ENCODE measurements at places on chromosomes 6 and 20.

- DNase-seq = no peak
Observed at GRCh38 chr20:24131684-24132083, 143.1 kb upstream of the GGTLC1 start.

GRCh38 chr6:24223115-24223919 is 97.3 kb downstream of the NRSN1 start:
- DNase-seq = no peak

DNA sequence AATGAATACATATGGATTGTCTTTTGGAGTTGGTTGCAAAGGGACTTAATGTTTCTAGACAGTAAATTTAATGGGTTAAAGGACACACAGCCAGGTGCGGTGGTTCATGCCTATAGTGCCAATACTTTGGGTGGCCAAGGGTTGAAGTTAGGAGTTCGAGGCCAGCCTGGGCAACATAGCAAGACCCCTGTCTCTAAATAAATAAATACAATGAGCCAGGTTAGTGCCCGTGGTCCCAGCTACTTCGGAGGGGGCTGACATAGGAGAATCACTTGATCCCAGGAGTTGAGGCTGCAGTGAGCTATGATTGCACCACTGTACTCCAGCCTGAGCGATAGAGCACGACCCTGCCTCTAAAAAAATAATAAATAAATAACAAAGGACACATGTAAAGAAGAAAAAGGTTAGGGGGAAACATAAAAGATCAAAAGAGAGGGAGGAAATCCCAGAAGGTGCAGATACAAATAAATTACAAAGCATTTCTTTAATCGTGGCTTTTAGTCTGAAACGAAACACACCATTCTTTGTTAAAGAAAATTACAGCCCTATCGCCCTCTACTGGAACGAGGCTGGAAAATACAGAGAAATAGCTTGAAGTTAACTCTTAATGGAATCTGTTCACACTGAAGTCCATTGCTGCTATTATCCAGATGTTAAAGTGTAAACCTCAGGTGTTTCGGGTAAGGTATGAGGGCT is 42.6 kb upstream of the SCML4 start:
- DNase-seq = no peak

GRCh38 chr6:53852805-53853204 is 58.0 kb downstream of the LRRC1 start:
- DNase-seq = no peak

- DNase-seq = no peak
Observed at GRCh38 chr6:148508401-148509041, 165.9 kb downstream of the SASH1 start.

DNA sequence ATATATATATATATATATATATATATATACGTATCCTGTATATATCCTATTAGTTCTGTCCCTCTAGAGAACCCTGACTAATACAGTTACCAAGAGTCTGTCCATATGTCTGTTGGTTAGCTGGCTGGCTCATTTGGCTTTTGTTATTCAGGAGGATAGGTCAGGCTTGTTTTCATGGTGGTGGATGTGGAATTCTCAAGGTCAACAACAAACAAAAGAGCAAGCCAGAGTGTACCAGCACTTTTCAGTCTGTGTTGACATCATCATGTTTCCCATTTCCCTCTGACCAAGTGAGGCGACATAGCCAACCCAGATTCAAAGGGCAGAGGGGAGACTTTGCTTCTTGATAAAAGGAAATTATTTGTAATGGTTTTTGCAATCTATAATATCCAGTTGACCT is 88.5 kb upstream of the PTCHD4 start:
- no peak for DNase-seq

- no peak for DNase-seq
Observed at GRCh38 chr6:147077251-147077650, 127.0 kb upstream of the STXBP5 start.

DNA sequence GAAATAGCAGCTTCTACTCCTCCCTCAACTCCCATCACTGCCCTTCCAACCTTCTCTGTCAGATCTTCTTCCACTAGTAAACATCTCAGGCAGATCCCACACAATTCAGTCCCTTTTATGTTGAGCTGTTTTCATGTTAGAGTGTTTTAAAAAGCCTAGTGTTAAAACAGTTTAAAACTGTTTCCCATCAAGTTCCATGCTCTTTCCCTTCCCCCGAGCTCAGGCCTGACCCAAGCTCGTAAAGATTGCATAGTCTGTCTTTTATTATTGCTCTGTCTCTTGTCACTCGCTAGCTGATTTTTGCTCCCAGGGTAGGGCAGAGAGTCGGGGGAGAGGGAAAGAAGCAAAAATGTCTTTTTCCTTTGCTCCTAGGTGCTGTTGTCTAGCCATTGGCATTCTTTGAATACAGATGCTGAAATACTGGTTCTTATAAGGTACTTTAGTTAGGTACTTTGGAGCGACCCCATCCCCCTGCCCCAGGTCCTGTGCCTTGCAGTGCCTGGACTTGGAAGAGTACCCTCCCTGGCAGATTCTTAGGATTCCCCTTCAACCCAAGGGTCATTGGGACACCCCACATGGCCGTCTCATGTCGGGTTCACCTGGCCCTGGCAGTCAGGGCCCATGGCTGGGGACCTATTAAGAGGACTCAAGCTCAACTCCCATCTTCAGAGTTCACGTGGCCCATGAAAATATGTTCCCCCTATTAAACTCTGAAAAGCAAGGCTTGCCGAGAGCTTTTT is 101.2 kb upstream of the ARMC2 start:
- DNase-seq = no peak

DNA sequence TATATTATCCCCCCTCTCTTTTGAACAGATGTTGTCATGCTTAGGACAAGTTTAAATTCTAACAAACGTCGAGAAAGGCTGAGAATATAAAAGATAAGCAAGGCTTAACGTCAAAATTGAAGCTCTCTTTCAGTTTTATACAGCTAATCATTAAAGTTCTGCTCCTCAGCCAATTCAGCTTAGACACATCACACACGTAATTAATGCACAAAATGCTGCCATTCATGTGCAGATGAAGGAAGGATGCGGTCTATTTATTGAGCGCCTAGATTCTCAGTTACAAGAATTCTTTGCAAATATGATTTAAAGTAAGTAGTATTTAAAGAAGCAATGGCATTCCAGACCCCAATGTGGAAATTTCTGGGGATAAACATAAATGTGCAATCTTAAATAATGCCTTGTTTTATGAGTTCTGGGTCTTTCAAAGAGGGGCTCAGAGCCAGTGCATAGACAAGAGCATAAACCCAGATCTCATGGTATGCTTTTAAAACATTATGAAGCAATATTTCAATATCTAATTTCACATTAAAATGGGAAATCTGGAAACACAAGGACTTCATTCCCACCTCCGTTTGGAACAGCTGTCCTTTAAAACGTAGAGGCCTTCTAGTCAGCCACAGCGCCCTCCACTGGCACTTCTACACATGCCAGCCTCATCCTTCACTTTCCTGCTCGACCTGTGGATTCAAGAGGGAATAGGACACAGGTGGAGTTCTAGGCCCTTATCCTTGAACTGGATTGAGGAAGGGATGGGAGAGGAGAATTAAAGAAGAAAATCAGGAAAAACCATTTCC is 85.8 kb downstream of the LYRM4 start:
- no peak for DNase-seq

- DNase-seq = no peak
Observed at GRCh38 chr20:52493171-52493721, 301.7 kb upstream of the ZFP64 start.

DNA sequence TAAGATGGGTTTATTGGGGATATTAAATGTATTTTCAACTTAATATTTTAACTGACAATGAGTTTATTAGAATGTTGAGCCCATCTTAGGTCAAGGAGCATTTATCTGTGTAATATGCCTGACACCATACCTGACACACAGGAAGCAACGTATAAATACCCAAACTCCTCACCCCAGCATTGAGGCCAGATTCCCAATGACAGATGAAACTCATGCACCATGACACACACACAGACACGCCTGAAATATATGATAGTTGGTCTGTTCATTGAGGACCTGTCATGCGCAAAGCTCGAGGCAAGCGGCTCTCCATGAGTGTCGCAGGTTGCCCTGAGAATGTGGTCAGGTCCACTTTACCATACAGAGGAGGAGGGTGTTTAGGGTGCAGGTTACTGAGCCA is 64.1 kb downstream of the GFOD1 start:
- no peak for DNase-seq

DNA sequence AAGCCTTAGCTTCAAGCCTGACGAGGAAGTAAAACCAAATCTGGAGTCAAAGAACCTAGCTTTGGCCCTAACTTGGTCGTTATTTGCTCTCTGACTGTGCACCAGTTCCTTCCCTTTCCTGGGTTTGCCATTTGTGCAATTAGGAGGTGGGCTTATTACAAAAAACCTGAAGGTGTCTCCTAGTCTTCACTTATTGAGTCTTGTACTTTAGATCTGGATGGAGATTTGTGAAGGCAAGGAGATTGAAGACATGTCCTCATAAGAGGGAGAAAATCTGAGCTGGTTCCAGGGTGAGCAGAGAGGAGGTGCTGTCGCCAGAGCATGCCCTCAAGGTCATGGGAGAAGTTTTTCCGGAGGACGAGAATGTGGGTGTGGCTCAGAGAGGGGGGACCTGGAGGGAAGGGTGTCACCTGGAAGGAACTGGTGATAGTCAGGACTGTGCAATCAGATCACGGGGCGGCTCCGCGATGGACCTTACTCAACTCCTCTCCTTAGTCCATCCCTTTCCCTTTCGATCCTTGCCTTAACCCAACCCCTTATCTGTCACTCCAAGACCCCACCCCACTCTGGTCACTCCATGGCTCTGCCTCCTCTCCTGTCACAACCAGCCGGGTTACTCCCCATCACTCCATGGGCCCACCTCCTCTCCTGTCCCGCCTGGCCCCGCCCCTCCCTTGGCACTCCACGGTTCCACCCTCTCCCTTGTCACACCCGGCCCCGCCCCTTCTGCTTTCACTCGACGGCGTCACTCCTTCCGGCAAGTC is 588 bp upstream of the ACSS2 start:
- peak; percentile 83 for DNase-seq

GRCh38 chr20:56002908-56003800 is 2.2 kb downstream of the CBLN4 start:
- no peak for DNase-seq

DNA sequence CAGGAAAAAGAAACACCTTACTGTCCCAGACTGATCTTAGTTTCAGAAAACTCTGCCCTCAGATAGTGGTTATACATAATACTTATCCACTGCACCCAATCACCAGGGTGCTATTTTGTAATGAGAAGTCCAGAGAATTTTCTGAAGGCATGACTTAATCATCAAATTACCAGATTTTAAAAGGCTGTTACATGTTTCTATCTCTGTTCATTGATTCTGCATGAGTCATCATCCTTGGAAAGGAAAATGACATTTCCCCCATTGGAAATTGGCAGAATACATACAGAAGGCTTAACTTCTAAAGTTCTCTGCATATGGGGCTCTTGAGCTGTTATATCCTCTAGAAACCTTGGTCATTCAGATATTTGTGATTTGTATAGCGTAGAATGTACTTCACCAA is 587.9 kb upstream of the FLRT3 start:
- DNase-seq = no peak

DNA sequence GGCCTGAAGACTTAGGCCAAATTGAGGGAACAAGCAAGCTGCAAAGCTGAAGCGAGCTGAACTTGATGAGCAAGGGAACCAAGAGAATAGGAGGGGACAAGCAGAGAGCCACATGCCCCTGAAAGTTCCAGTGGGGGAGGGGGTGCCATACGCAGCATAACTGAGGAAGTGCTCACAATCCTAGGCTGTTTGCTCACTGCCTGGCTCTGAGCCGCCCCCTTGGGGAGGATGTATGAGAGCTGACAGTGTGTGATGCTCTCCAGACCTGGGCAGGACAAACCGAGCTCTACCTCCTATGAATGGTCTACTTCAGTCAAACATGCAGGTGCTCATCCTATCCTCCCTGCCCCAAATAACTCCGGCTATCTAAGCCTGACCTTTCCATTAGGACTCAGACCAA is 52.1 kb downstream of the FAXC start:
- no peak for DNase-seq

GRCh38 chr6:155224618-155225017 is 39.2 kb upstream of the CLDN20 start:
- no peak for DNase-seq

DNA sequence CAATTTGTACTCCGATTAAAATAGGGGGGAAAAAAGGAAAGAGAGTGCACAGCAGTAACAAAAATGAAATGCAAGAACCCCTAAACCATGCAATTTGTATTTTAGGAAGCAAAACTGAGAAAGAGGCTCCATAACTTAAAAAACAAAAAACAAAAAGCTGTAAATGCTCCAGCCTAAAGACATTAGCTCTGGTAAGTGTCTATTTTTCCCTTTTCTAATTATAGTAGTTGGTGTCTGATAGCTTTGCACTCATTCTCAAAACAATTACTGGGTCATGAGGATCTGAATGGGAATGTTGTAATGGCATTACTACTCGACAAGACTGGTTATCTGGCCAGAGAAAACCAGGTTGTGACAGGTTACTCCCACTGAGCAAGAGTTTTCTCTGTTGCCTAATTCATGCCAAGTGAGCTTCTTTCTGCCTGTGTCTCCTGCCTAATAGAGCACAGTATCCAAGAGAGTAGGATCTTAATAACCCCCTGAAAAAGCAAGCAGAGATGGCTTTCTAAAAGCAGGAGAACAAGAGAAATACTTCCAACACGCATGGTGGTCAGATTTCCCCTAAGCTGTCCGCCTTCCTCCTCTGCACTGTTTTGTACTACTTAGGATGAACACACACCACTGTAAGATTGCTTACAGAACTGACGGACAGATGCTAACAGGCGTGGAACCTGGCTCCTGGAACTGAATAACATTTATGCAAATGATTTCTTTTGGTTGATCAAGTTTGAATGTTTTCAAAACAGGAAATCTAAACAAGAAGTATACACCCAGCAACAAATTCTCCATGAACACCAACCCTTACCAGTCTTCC is 86.4 kb downstream of the FKBP5 start:
- DNase-seq = no peak

DNA sequence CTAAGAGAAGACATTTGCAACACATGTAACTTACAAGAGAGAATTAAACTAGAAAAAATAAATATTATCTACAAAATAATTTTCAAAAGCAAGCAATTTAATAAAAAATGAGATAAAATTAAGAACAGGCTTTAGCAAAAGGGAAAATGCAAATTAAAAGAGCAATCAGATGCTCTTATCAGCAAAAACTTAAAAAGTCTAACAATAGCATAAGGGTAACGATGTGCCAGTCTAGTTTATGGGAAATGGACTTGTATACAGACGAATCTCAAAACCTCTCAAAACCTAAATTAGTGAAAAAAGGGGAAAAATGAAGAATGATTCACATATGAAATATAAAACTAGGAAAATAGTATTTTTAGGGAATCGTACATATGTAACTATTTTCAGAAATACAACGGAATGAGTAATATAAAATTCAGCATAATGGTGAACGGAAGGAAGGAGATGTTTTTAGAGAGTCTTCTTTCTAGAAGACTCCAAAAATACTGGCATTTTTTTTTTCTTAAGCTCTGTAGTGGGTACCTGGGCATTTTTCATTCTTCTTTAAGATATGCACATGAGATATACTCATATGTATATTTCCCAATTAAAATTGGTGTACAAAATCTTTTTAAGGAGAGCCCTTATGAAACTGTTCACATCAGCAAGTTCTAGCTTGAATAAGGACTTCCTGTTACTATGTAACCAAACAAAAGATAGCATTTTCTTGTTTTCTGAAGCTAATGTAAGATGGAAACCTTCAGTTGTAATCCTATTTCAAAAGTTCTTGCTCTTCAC is 927 bp upstream of the MANEA start:
- DNase-seq = peak; percentile 7

- DNase-seq = no peak
Observed at GRCh38 chr20:32479012-32479411, 106.1 kb downstream of the NOL4L start.
